Effector CD8-positive, alpha-beta T cell (primary cell): ENCODE measurements at places on chromosomes 6 and 20.

- DNase-seq, result no peak
Measured at GRCh38 chr6:145784683-145785082, 29.9 kb downstream of the FBXO30 start.

GRCh38 chr6:32625137-32625536 is 12.1 kb upstream of the HLA-DQA1 start:
- no peak for DNase-seq

- DNase-seq, result no peak
Measured at GRCh38 chr20:36481380-36482043, 59.8 kb upstream of the MYL9 start.

- no peak for DNase-seq
Measured at GRCh38 chr6:82237013-82237412, 10.5 kb downstream of the IBTK start.

GRCh38 chr20:50138479-50139393 is 14.8 kb downstream of the PEDS1 start:
- no peak for DNase-seq

DNA sequence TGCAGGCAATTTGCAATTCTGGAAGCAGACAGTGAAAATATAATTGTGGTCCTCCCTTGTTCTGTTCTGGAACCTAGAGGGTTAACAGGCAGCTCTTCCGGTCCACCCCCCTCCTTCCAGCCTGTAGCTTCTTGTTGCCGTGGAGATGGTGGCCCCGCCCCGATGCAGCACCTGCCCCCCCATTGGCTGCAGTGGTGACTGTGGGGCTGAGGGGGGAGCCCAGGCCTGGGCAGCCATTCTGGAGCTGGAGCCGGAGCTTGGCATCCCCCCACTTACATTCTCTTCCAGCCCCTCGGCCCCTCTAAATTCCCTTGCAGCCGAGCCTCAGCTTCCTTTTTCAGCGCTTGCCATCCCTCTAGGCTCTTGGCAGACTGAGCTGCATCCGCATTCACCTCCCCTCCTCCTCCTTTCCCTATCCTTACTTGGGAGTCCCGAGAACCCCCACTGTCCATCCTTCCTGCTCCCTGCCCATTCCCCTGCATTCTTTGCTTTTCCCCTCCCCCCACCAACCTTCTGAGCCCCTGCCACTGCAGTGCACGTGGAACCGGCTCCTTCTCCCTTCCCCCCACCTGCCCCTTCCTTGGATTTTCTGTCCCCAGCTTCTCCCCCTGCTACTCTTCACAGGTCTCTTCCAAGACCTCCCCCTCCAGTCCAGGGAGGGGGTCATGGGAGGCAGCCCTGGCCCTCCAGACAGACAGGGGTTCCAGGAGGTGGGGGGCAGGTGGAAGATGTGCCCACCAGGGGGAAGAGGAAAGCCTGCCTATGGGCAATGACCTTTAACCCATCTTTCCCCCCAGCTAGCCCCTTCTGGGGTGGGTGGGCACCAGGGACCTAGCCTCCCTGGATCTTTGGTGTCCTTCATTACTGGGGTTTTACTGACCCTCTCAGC is 11.4 kb downstream of the SYNGAP1 start:
- DNase-seq, result peak; percentile 80

GRCh38 chr20:17752459-17752858 is 52.7 kb downstream of the BANF2 start:
- no peak for DNase-seq

DNA sequence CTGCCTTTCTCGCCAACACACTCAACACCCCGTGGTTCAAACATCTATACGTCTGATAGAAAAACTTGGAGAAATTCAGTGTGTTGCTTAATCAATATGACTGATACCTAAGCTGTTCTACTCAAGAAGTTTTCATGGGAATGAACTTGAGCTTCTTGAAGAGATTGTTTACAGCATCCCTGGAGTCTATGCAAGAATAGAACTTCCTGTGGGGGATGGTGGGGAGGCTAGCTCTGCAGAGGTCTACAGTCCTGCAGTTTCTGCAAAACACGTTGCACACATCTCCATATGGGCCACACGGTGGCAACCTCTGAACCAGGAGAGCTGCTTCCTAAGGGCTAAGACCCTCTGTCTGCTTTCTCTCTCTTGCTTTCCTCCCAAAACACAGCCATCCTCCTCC is 32.7 kb upstream of the FANCE start:
- no peak for DNase-seq

- no peak for DNase-seq
Measured at GRCh38 chr20:33400812-33401183, 521 bp downstream of the CDK5RAP1 start.

- no peak for DNase-seq
Measured at GRCh38 chr6:138869398-138869797, 73.5 kb downstream of the ECT2L start.

- DNase-seq, result no peak
Measured at GRCh38 chr6:25691894-25692293, 39.9 kb downstream of the SCGN start.

DNA sequence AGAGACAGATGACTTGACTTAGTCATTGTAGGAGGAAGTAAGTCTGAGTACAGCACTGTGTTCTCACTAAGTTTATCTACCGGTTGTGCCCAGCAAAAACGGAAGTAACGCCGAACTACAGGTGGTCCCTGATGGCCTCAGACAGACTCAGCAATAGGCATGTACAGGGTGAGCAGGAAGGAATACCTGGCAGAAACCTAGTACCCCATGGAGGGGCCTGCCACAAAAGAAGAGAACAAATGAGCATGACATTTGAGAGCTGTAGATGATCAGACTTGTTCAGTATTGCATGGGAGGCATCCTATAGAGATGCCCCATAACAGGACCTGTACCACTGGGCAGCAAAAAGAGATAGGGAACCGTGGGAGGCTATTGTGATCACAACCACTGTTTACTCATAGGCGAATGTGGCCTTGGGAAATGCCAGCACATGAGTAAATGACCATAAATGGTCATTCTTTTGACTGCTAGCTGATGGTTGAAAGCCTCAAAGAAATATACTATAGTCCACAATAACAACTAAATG is 106.4 kb upstream of the TAB2 start:
- DNase-seq, result no peak

- no peak for DNase-seq
Measured at GRCh38 chr20:60420676-60421229, 462.5 kb downstream of the CDH26 start.

DNA sequence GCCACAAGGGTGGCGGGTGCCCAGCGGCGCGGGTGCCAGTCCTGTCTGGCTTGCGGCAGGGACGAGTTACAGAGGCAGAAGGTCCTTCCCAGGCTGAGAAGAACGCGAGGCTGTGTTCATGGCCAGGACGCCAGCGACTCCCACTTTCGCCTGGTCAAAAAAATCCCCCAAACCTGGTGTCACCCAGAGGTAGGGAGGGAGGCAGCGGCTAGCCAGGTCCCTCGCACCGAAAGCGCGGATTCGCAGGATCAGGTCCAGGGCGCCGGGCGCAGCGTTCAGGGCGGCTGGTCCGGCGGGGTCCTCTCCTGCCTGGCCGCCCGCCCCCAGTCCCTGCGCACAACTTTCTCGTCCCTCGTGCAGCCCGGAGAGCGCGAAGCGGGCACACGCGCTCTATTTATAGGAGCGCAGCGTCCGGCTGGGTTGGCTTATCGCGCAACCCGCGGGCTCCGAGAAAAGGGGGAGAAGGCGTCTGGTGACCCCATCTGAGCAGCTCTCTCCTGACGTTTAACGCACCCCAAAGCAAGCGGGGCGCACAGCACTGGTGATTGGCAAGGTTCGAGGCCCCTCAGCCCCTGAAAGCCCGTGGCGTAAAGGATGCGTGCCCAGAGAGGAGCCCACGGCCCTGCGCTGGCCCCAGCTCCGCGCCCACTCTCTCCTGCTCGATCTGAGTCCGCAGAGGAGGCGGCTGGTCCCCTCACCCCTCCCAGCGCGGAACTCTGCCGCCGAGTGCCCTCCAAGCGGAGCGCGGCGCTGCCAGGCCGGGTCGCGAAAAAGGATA is 519 bp downstream of the CBLN4 start:
- no peak for DNase-seq

DNA sequence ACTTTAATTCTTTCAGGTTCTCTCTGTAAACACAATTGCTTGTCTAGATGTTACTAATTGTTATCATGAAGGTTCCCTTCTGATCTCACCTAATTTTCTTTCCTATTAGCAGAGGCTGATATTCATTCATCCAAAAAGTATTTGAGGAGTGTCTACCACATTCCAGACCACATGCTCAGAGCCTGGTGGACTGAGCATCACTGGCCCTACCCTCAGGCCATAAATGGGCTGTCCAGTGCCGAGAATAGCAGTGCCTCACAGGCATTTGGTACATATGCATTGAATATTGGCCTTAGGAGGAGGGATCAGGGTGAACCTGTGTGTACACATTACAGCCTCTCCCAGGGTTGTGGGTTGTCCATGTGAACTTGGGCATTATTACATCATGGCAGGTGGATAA is 40.4 kb upstream of the PRELID3B start:
- no peak for DNase-seq

DNA sequence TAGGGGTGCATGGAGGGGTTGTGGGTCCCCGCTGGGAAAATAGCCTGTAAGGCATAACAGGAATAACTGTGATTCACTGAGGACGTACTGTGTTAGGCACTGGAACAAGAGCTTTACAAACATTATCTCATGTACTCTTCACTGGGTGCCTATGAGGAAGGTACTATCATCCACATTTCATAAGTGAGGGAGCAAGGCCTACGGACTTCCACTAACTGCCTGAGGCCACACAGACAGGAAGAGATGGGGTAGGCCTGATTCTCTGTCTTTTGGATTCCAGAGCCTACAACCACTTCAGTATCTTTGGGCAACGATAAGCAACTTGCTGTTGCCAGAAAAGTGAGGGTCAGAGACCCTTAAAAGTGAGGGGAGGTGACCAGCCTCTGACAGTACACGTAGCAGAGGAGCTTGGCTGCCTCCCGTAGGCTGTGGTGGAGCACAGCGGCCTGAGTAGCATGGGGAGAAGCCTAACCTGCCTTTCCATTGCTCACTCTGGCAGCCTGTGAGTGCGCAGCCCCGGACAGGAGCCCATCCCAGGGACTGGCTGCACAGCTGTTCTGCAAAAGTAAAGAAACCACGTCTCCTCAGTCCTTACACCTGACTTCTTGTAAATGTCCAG is 30.4 kb downstream of the PSMB1 start:
- no peak for DNase-seq

GRCh38 chr6:70413992-70414494 is 735 bp downstream of the FAM135A start:
- no peak for DNase-seq

GRCh38 chr6:18035330-18035854 is 48.0 kb upstream of the KIF13A start:
- DNase-seq, result no peak

DNA sequence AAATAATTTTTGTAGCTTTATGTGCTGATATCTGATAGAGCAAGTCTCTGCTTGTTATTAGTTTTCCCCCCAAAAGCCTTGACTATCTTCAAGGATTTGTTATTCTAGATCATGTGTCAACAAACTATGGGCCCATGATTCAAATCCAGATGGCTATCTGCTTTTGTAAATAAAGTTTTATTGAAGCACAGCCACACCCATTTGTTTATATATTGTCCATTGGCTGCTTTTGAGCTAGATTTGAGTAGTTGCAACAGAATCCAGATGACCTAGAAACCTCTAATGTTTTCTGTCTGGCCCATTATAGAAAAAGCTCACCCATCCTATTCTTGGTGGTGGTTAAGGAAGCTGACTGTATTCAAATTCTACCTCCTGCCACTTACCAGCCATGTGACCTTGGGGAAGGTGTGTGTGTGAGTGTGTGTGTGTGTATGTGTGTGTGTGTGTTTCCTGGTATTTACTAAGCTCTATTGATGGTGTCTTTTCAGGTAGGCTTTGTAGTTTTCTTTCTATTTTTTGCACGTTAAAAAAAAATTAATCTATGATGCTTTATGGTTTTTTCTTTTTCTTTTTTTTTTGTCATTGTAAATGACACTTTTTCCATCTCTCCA is 1.3 kb upstream of the GTSF1L start:
- DNase-seq, result peak; percentile 13

- DNase-seq, result no peak
Measured at GRCh38 chr20:53276143-53276542, 304.0 kb downstream of the TSHZ2 start.

GRCh38 chr6:132005178-132005577 is 54.0 kb upstream of the CCN2 start:
- no peak for DNase-seq

GRCh38 chr6:35919827-35920751 is 809 bp downstream of the SRPK1 start:
- DNase-seq, result peak; percentile 24

DNA sequence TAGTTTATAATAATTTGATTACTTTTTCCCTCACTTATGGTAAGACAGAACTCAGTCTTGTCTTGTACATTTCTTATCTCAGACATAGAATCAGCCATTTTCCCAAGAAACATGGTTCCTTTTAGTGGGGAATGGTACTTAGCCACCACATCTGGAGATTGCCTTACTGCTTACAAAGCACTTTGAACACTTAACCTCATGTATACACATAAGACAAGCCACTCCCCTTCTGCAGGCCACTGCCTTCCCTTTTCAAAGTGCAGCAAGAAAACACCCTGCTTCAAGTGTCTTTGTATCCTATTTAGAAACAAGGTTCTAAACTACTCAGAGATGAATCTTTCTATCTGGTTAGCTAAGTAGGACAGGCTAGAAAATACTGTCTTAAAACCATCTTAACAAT is 159.2 kb downstream of the UBE3D start:
- no peak for DNase-seq

DNA sequence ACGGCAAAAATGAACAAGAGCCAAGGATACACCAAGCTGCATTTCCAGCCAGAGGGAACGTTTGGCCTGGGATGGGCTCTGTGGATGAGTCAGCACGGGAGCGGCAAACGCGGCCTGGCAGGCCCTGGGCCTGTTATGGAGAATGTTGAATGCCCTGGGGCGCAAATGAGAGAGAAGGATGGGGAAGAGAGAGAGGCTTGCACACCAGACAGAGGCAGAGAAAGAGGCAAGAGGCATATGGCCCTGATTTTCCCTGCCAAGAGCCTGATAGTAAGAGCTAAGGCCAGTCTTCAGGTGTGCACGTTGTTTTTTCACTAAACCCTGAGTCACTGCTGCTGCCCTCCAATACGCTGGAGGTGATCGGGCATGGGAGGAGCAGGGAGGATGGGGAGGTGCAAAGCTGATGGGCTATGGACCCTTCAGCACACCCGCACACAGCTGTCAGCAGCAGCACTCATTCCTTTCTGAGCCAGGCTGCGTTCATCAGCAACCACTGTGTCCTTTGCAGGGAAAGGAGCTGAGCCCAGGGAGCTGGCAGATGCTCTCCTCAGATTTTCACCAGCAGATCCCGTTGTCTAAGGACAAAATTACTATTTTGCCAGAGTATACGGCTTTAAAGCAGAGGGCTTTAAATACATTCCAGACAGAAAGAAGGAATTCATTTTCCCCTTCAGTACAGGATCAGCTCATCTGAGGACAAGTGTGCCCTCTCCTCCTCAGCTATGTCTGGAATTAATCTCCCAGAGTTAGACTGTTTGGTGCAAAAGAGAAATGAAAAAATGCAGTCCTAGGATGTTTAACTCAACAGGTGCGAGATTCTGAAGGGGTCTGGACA is 61.7 kb upstream of the SLC22A23 start:
- DNase-seq, result no peak

- no peak for DNase-seq
Measured at GRCh38 chr20:61861054-61861841, 204.4 kb downstream of the TAF4 start.
